ENCODE measurements at places on chromosomes 13 and 19. TPM values are rescaled to one million over a fixed set of nuclear protein-coding genes. Genes with fewer than 3 reads are reported as not detected.

DNA sequence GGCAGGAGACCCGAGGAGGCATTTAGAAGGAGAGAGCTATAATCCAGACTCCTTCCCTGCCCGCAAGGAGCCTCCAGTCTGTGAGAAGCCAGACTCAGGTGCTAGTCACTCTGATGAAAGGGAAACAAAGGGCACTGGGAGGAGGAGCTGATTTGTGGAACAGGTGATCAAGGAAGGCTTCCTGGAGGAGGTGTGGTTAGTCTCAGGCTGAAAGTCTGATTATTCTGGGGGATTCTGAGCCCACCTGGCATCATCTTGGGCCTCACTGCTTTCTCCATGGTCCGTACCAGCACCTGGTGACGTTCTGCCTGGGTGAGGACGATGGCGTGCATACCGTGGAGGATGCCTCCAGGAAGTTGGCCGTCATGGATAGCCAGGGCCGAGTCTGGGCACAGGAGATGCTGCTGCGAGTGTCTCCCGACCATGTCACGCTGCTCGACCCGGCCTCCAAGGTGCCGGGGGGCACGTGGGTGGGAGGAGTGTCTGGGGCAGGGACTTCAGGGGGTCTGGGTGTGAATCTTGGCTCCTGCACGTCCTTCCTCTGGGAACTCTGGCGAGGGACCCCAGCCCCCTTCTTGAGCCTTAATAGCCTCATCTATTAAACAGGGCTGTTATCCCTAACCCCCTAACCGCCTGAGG lies 3.9 kb downstream of the EPS8L1 start:
- no peak for DNase-seq

GRCh38 chr13:87042946-87043345 lies 628.2 kb upstream of the SLITRK5 start:
- no peak for DNase-seq

Gene SPACA4
- 0.17 TPM for polyA plus RNA-seq

Gene NCAN
- polyA plus RNA-seq = 0.10 TPM

Gene ZNF835
- polyA plus RNA-seq = 4.9 TPM
